ENCODE measurements at places on chromosomes 1 and 21.

- DNase-seq, result peak; percentile 91
Measured at GRCh38 chr1:68384872-68385411, 64.8 kb downstream of the RPE65 start.

GRCh38 chr1:42454403-42454802 lies 1.4 kb downstream of the ZMYND12 start:
- DNase-seq, result no peak

GRCh38 chr1:229195246-229195645 lies 75.7 kb upstream of the RAB4A start:
- no peak for DNase-seq

GRCh38 chr1:239418681-239419080 lies 32.3 kb downstream of the CHRM3 start:
- no peak for DNase-seq

DNA sequence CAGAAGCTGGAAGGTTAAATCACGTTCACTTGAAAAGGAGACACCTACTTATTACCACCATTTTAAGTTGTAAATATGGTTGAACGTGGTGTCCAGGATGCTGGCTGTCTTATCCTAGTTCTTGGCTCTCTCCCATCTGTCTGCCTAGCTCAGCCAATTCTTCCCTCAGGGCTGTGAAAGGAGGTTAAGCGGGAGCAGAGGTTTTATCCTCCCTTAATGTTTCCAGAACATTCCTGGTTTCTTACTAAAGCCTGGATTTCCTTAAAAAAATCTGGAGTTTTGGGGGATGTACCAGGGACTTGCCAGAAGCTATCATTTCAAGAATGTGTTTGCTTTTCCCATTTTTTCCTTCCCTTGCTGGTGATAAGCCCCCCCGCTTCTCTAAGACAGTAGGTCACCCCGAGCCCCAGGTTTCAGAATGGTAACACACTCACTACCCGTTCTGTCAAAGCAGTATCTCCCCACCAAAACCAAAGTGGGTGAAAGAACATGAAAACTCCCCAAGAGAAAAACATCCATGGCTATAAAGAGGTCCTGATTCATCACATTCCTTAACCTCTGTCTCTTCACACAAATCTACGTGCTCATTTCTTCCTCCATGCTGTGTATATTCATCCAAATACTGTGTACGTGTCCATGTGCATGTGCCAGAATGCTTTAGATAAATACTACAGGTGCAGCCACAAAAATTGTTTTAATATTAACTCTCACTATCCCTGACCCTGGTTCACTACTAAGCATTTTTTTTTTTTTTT lies 114.7 kb downstream of the MAP3K21 start:
- DNase-seq, result peak; percentile 42

DNA sequence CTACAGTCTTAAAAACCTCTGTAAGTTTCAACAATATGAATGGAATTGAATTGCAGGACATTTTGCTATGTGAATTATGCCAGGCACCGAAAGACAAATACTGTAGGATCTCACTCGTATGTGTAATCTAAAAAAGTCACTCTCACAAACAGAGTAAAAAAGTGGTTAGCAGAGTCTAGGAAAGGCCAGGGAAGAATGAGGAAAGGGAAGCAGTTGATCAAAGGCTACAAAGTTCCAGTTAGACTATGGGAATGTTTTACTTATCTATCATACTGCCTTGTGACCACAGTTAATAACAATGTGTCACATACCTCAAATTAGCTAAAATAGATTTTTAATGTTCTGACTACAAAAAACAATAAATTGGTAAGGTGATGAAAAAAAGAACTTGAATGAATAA lies 565.4 kb upstream of the BRINP3 start:
- DNase-seq, result no peak

DNA sequence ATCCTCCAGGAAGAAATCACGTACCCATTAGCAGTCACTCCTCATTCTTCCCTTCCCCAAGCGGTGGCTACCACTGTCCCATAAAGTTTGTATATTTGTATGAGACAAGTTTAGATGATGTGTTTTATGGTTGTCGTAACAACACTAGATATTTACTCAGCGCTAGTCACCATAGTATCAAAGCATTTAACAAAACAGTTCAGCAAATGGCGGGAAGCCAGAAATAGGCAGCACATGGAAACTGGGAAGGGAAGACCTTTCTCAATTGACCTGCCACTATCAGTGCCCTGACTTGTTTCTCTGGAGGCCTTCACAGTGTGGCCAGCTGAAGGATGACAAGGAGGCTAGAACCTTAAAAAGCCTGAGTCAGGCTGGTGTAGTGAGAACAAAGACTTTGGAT lies 31.1 kb downstream of the CNST start:
- peak; percentile 95 for DNase-seq

DNA sequence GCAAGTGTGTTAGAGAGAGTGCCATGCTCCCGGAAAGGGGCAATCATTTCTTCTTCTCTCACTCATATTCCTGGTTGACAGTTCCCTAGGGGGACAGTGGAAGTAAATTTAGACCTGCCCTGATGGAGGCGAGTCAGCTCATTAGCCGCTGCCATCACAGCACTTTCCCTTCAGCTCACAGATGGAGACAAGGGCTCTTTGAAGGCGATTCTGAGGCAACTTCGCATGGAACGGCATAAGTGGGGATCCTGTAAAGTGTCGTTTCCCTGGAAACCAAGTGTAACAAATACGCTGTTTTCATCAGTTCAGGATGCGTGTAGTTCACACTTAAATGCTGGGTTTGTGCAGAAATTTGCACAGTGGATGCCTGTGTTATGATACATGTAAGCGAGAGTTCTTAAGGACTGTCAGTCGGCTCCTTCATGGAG lies 114.5 kb upstream of the TMPRSS15 start:
- DNase-seq, result no peak

- DNase-seq, result no peak
Measured at GRCh38 chr1:87720561-87720960, 391.9 kb downstream of the LMO4 start.

- peak; percentile 15 for DNase-seq
Measured at GRCh38 chr1:160777486-160778089, 18.4 kb upstream of the LY9 start.

DNA sequence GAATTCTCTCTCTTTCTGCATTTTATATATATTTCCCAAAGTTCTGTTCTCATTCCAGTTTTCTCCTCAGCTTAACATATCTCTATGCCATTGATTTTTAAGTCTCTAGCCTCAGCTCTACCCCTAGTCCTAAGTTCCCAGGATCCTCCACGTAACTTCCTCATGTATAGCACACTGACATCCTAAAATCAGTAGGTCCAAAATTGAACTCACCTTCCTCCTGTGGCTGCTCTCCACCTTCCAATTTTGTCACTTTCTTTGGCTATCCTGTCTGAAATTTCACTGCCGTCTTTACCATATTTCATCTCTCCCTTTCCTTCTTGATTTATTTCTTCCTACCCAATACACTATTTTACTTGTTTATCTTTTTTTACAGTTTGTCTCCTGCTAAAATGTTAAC lies 1.5 kb downstream of the SLAMF6 start:
- DNase-seq, result no peak

DNA sequence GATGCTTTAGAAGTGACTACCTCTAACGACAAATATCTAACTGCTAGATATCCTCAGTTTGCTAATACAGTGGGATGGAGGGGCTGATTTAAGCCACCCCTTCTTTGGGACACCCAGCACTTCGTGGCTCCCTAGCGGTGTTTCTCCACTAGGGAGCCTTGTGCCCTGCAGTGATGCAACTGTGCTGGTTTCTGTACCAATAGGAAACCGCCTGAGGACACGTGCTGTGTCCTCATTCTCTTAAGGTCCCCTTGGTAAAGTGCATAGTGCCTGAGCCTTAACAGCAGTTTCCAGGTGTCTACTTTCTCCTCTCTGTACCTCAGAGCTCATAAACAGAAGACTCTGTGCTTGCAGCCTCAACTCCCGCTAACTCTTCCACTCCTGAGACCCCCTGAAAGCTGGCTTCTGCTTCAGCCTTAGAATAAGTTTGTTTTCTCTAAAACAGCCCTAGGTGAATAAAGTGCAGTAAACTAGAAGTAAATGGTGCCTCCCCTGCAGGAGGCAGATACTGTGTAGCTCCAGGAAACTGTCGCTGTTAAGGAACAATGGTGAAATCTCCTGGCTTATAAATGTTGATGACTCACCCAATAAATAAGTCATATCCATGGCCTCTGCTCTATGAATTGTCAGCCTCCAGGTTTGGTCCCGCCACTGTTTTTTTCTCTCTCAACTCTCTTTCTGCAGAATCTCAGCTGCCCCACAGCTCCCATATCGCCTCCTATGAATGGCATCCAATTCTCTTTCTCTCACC lies 130.4 kb downstream of the AK5 start:
- peak; percentile 80 for DNase-seq

GRCh38 chr21:46061950-46062349 lies 36.0 kb upstream of the COL6A2 start:
- DNase-seq, result no peak

GRCh38 chr21:15868940-15869339 lies 139.2 kb downstream of the USP25 start:
- DNase-seq, result no peak

DNA sequence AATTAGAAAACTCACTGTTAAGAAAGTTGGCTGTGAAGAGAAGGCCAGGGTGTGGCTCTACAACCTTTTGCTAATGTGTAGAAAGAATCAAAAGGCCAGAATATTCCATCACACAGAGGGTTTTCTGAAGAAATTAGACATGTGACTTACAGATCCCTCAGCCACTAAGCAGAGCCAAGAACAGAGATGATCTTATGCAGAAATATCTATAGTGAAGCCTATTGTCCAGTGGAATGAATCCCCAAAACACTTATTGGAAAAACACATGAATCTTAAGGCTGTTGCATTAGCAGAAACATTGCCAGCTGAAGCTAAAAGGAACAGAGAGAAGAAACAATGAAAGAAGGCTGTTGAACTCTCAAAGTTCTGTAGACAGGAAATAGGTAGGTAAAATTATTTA lies 979.2 kb downstream of the MRPL39 start:
- DNase-seq, result no peak

- peak; percentile 76 for DNase-seq
Measured at GRCh38 chr1:53254011-53254640, 15.8 kb upstream of the MAGOH start.

GRCh38 chr1:221858818-221859611 lies 117.1 kb upstream of the DUSP10 start:
- DNase-seq, result peak; percentile 92

GRCh38 chr1:165257969-165258459 lies 98.5 kb downstream of the LMX1A start:
- peak; percentile 55 for DNase-seq

- no peak for DNase-seq
Measured at GRCh38 chr1:48775831-48776392, 779 bp downstream of the BEND5 start.

- no peak for DNase-seq
Measured at GRCh38 chr1:107935396-107936064, 29.4 kb downstream of the VAV3 start.

- peak; percentile 79 for DNase-seq
Measured at GRCh38 chr1:173257805-173258204, 50.7 kb upstream of the TNFSF4 start.

- peak; percentile 86 for DNase-seq
Measured at GRCh38 chr1:181010789-181011188, 11.9 kb downstream of the STX6 start.

- DNase-seq, result peak; percentile 80
Measured at GRCh38 chr1:145845514-145846161, at the start of gene NUDT17. Gene NUDT17 (plus strand): TSS chr1:145845630. CDS start chr1:145845641, 11 bp downstream.

- no peak for DNase-seq
Measured at GRCh38 chr21:34669149-34669879, 520 bp downstream of the CLIC6 start.

DNA sequence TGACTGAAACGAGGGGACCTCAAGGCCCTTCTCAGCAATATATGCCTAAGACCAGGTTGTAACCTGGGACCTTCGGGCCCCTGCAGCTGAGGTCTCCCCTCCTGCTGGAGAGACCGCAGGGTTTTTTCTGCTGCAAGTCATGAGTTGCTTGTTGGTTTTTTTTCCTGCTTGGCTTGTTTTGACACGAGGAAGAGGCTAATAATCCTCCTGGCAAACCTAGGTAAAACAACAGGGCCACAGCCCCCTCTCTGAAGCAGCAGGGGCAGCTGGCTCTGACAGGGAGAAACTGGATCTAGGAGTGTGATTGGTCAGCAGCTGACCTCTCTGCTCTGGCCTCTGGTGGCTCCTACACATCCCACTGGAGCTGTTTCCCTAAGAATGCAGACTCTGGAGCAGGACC lies 69.0 kb downstream of the CD34 start:
- DNase-seq, result no peak

DNA sequence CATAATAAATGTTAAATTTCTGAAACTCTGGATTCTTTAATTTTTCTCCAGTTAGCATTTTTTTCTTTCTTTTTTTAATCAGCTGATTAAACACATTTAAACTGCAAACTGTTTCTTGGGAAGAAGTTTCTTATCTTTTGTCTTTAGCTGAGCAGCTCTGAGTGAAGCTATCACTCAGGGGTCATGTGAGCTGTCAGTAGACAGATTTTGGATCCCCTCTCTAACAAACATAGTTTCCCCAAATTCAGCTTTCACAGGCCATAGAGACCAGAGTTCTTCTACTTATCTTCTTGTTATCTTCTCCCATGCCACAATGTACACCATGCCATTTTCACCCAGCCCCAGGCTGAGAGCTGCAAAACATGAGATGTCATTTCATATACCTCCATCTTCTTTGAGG lies 148.9 kb downstream of the CDC42BPA start:
- no peak for DNase-seq

DNA sequence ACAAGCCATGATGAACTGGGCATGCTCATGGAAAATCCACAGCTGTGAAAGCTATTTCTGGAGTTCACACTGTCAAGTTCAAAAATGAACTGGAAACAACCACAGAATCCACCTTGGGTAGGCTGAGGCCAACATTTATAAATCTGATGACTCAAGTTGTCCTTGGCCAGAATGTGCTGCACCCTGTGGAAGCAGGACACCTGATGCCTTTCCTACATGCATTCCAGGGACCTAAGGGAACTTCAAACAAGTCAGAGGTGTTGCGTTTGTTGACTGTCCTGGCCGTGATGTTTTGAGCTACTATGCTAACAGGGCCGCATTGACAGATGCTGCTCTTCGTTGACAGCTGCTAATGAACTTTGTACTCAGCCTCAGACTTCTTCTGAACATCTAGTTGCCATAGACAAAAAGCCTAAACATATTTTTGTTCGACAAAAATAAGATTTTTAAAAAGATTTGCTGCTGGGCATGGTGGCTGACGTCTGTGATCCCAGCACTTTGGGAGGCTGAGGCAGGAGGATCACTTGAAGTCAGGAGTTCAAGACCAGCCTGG lies 127.9 kb upstream of the SLC45A1 start:
- no peak for DNase-seq

GRCh38 chr1:241823925-241824324 lies 24.1 kb upstream of the EXO1 start:
- no peak for DNase-seq

- peak; percentile 27 for DNase-seq
Measured at GRCh38 chr1:52636721-52637695, 4.0 kb downstream of the SHISAL2A start.

GRCh38 chr1:174217787-174218574 lies 58.7 kb downstream of the RABGAP1L start:
- peak; percentile 50 for DNase-seq

DNA sequence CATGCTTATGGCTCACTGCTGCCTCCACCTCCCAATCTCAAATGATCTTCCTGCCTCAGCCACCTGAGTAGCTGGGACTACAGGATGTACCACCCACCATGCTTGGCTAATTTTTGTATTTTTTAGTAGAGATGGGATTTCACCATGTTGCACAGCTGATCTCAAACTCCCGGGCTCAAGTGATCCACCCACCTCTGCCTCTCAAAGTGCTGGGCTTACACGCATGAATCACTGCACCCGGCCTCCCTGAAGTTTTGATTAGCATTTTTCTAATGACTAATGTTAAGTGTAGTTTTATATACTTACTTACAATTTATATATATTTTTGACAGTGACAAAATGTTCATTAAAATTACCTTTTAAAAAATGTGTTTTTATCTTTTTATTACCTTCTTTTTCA lies 41.1 kb downstream of the ZNF678 start:
- peak; percentile 1 for DNase-seq

- DNase-seq, result no peak
Measured at GRCh38 chr1:160158031-160158430, 6.6 kb downstream of the ATP1A4 start.
